NCI-H2171 (cell line): ENCODE measurements at places on chromosomes 5 and 9.

DNA sequence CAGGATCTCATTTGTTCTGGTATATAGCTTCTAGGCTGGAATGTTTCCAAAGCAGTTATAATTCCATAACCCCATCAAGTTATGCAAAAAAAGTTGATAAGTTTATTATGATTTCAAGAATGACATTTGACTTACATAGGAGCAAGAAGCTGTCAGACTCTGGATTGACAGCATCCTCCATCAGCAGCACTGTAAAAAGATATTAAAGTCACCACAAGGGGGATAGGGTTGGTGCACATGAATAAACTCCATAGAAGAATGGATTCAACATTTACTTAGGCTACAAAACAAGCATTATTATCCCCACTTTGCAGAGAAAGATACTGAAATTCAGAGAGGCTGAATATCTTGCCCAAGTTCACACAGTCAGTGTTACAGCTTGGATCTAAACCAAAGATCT, 208.9 kb upstream of the SLC30A5 start:
- DNase-seq: no peak

GRCh38 chr5:59037453-59037852, 454.6 kb downstream of the RAB3C start:
- no peak for DNase-seq

DNA sequence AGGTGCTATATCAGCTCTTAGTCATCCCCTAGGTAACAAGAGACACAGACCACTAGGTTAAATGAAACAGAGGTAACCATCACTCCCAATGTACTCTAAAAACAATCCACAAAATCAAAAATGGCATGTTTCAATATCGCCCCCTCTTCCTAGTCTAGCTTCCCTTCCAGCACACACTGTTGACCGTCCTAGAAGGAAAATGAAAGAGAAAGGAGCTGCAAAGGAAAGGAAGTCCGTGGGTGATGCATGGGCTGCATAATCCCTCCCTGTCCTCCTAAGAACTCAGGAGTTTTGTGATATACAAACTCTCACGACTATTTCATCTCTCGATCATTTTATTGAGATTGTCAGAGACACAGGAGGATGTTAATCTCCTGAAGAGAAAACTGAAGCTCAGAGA, 101.6 kb downstream of the RFK start:
- DNase-seq: no peak

DNA sequence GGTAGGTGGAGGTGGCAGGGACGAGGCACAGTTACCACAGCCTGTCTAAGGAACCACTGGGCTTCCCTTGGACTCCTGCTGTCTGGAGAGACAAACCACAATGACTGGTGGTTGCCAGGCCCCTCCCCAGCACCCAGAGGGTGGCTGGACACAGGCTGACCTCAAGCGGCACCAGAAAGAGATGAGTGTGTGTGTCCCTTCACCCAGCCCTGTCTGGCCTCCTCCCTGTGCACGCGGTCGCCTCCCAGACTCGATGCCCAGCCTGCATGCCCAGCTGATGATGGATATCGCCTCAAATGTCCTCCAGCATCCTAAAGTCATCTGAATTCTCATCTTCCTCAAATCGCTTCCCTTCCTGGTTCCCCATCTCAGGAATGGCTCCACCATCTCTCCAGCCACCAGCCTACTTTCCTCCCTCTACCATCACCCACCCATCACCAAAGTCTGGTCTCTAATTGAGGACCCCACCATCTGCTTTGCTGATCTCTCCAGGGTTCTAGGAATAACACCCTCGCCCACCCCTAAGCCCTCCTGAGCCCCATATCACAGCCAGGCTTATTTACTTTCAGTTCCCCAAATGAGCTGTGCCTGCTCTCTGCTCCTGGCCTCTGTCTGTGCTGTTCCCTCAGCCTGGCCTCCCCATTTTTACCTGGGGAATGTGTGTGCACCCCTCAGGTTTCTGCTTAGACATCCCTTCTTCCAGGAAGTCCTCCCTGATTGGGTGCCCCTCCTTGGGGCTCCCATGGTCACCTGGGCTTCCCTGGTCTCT, 52.5 kb upstream of the GGTA1 start:
- no peak for DNase-seq

DNA sequence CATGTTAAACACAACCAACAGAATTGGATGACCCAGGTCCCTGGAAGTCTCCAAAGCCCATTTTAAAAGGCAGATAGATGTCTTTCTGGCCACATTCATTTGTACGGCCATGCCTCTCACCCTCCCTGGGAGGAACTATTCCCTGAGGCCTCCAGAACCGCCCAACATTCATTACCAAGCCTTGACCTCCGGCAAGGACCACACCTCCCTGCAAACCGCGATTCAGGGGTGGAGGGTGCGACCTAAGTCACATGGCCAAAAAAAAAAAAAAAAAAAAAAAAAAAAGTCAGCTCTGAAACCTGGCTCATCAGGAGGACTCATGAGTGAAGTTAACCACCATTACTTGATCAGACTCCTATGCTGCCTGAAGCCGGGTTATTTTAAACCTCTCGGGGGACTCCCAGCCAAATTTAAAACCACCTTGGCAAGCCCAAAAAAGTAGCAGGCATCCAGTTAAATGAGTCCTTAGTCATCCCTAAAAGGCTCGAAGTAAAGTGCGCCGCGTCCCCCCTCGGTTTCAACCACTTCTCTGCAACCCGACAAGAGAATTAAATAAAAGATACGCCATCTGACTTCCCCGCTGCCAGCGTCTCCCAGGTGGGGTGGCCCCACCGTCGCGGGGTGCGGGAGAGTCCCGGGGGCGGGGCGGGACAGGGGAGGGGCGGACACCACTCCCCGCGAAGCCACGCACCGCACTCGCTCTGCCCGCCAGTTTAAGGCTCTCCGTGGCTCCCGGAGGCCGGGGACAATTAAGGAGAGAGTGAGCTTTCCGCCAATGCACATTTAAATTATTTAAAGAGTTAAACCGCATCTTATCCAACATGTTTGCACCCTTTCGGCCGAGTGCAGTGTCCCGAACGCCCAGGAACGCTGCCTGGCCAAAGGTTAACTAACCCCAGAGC, 2.3 kb downstream of the KLF9 start:
- peak; percentile 8 for DNase-seq

DNA sequence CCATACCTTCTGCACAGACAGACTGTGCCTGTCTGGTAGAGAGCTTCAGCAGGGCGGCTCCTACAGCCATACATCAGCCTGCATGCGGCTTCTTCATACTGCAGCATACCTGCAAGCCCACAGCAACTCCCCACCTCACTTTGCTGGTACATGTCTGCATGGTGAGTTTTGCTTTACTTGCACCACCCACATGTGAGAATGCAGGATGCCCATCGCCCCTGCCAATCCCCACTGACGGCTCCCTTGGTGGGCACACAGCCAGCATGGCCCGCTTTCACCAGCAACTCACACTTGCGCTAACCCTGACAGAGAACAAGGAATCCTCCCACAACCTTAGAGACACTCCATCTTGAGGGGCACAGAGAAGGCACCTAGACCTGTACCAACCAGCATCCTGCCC, 114.9 kb downstream of the DTWD2 start:
- no peak for DNase-seq

- DNase-seq: peak; percentile 5
These were observed 868 bp downstream of the ZBTB43 start for GRCh38 chr9:126805554-126806262.

- DNase-seq: no peak
These were observed 86.7 kb downstream of the PRKACG start for GRCh38 chr9:68927165-68927564.

GRCh38 chr5:148653836-148654781, at the start of gene HTR4:
Gene HTR4, minus strand, starts transcription at chr5:148654527. Its CDS starts 17,513 bp downstream, at chr5:148637014.
- DNase-seq: no peak

DNA sequence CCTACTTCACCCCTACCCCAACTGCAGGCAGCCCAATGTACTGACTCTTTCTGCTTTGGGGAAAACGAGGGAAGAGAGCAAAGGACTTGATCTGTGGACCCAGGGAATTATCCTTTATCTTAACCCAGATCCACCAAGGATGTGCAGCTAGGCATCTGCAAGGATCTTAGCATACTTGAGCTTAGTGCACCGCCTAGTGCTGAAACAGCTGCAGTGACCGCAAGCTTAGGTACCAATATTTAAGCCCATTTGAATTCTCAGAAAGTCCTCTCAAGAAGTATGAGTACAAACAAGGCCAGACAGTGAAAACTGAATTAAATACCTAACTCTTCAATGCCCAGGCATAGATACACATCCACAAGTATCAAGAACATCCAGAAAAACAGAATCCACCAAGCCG, 576.7 kb upstream of the ADAMTS16 start:
- peak; percentile 50 for DNase-seq

DNA sequence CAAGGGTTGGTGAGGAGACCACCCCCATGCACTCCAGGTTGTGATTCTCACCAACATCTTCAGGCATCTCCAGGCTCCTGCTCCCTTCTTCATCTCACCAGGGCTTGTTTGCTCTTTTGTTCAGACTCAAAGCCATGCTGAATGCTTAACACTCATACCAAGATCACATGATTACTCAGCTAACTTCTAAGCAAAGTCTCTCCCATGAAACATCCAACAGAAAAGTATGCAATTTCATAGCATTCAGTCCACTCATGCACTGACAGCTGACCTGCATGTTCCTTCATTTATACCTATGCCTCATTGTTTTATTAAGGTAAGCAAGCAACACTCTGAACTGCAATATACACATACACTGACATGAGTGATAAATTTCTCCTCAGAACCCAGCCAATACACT, 69.0 kb downstream of the SHC3 start:
- no peak for DNase-seq

DNA sequence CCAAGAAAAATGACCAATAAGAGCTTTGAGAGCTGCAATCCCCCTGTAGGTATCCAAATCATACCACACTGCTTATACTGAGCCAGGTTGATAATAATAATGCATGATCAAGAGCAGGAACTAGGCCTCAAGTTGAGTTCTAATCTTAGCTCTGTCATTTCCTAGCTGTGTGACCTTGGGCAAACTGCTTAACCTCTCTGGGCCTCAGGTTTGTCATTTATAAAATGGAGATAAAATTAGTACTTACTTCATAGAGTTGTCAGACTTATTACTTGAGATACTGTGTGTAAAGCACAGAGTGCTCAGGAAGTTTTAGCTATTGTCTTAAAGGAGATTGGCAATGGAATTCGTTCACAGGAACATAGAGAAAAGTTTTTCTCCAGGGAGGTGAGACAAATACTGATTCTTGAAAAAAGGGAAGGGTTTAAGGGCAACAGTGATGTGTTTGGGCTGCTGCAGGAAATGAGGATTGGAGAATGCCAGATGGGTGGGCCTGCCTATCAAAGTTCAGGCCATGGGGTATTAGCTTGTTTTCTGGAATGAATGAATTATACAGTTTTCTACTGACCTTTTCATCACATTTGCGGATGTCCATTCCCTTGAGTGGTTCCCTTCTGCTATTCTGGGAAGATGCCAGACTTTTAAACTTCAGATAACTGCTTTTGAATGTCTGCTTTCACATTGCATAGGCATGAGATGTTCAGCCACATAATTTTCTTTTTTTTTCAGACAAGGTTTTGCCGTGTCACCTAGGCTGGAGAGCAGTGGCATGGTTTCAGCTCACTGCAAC, 10.2 kb upstream of the ATP6V0E1 start:
- no peak for DNase-seq

DNA sequence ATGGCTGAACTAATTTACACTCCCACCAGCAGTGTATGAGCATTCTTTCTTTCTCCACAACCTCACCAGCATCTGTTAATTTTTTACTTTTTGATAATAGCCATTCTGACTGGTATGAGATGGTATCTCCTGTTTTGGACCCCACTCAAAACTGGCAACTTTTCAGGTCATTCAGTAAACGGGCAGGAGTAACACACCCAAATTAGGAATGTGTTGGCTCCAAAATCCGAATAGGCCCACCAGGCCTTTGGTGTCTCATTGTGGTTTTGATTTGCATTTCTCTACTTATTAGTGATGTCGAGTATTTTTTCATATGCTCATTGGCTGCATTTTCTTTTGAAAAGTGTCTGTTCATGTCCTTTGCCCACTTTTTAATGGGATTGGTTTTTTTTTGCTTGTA, 517.1 kb downstream of the TMEM232 start:
- DNase-seq: no peak

DNA sequence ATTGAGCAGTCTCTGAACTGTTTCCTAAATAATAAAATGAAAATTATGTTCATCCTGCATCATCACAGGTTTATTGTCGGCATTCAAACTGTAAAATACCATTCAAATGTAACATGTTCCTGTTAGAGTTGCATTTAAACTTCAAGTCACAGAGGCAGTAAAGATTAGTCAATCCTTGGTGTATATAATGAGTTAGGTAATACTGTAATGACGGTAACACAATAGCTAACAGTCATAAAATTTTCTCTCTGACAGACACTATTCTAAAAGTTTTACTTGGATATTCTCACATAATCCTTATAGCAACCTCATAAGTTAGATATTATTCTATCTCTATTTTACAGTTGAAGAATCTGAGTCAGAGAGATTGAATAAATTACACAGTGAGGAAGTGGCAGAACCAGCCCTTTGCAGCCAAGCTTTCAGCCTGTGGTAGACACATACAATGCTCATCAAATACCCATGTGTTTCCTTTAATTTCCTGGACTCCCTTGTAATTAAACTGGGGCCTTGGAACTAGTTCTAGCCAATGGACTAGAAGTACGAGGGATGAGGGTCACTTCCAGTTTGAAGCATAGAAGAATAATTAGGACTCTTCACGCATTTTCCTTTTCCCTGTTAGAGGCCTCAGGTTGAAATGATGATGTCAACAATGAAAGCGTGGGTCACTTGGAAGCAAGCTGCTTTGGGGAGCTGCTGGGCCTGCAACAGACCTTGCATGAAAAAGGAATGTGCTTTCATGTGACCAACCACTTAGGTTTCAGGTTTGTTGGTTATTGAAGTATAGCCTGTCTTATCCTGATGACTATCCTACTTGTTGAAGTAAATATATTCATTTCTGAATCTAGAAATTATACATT, 12.3 kb upstream of the CAST start:
- DNase-seq: no peak

DNA sequence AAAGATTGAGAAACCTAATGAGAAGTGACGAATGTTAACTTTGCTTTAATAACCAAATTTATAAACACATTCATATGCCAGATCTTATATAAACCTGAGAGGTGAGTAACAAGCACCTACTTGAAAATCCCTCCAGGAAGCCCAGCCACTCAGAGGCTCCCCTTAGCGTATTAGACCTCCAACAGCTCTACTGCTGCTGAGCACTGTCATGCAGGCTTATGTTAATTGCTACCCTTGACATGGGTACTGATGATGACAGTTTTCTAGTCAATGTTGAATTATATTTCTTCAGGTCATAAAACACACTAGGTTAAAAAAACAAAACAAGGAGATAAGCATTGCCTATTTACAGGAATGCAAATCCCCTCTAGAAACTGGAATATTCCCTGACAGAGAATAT, 161.2 kb downstream of the MPDZ start:
- no peak for DNase-seq
